ENCODE measurements at places on chromosomes 13 and 19. TPM values are rescaled to one million over a fixed set of nuclear protein-coding genes. Genes with fewer than 3 reads are reported as not detected.

SLC10A2 gene
- total RNA-seq, result not detected

SPIB gene
- total RNA-seq, result 0.33 TPM

TMEM145 gene
- total RNA-seq, result 0.69 TPM

- no peak for DNase-seq
Measured at GRCh38 chr19:39138221-39139211, 12.9 kb downstream of the PAK4 start.

DNA sequence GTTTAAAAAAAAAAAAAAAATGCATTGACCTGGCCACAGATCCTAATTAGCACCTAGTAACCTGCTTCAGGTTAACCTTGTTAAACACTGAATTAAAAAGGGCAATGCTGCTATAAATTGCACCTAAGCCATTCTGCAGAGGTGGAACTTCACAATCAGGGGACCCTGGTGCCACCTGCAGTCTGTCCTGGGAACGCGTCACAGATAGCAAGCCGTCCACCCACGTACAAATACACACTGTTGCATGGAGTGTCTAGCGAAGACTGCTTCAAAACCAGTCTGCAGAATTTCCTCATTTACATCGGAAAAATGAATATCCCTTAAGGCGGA lies 169.3 kb downstream of the COL4A1 start:
- DNase-seq, result peak; percentile 60

- DNase-seq, result no peak
Measured at GRCh38 chr13:79782541-79783205, 301.7 kb downstream of the NDFIP2 start.

GRCh38 chr13:112325920-112326645 lies 50.1 kb upstream of the SPACA7 start:
- no peak for DNase-seq

MBD3 gene
- total RNA-seq, result 68.9 TPM

GRCh38 chr19:45424191-45425058 lies 708 bp upstream of the ERCC1 start:
- DNase-seq, result peak; percentile 68

- no peak for DNase-seq
Measured at GRCh38 chr19:8511573-8512101, 2.3 kb downstream of the ZNF414 start.

SMARCA4 gene
- 102 TPM for total RNA-seq

DNA sequence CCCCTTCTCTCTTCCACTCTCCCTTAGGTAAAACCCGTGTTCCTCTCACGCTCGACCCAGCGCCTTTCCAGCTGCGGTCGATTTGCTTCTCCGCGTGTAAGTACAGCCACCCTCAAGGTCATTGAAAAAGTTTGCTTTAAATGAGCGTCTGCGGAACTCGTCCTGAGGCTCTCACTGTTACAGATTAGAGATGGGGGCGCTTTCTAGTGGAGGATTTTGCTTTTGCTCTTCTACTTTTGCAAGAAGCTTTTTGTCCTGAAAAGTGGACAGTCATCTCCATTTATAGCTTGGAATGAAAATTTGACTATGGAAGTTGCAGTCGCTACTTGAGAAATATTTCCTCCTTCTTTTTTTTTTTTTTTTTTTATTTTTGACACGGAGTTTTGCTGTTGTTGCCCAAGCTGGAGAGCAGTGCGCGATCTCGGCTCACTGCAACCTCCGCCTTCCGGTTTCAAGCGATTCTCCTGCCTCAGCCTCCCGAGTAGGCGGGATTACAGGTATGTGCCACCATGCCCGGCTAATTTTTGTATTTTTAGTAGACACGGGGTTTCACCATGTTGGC lies 595 bp upstream of the RAB20 start:
- peak; percentile 56 for DNase-seq

SRRM5 gene
- total RNA-seq, result 0.37 TPM

PEX11G gene
- 1.1 TPM for total RNA-seq

COL5A3 gene
- 0.77 TPM for total RNA-seq

OLFM4 gene
- total RNA-seq, result not detected

LRFN3 gene
- 8.3 TPM for total RNA-seq

DNA sequence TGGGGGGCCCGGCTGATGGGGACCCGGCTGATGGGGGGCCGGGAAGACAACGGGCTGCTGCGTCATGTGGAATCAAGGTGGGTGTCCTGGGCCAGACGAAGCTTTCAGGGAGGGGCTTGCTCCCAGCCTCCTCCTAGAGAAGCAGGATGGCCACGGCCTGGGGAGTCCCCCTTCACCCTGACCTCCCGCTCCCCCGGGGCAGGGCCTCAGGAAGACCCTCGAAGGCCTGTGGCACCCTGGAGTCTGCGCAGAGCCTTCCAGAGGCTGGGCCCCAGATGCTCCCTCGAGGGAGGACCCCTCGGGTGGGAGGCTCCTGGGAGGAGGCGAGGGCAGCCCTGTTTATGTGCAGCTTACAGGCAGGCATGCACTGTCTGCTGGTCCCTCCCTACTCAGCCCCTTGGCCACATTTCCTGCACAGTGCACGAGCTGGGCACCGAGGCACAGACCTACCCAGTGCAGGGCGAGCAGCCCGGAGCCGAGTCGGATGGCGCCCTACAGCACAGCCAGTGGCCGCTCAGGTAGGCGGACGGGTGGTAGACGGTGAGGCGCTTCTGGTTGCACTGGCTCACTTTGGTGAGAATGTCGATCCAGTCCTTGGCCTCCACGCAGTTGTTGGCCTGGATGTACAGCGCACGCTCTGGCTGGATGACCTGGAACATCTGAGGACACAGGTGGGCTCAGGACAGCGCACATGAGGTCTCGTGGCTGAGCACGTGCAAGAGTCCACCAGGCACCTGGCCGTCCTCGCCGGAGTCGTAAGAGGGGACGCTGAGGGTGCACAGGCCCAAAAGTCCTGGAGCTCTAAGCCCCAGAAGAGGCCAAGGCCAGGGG lies 22.4 kb upstream of the C13orf46 start:
- DNase-seq, result no peak

ELF1 gene
- total RNA-seq, result 87.0 TPM

GRCh38 chr19:39133431-39134270 lies 8.1 kb downstream of the PAK4 start:
- no peak for DNase-seq

CYP4F8 gene
- total RNA-seq, result not detected

RB1 gene
- total RNA-seq, result 26.9 TPM

CPAMD8 gene
- 0.11 TPM for total RNA-seq

DNA sequence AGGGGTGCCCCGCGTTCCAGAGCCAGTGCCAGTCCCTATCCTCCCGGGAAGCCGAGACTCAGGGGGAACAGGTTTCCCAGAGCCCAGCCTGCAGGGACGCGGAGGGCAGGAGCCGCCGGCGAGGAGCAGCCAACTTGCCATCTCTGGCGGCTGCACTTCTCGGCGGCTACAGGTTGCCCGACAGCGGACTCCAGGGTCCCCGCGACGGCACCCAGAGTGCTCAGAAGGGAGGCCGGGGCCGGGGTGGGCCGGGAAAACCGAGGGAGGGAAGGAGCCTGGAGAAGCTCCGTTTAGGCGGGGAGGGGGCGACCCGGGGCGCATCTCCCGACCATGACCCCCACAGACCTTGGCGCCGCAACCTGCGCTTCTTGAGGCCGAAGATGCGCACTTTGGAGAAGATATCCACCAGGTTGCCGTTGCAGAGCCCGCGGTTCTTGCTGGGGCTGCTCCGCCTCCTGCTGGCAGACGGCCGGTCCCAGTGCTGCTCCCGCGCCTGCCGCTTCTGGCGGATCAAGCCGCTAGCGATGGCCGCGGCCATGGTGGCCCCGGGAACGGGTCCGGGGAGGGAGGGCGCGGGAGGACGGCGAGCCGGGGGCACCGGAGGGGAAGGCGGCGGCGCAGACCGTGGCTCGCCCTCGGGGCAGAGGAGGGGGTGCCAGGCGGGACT lies 463.8 kb downstream of the ITGBL1 start:
- DNase-seq, result peak; percentile 32

DNA sequence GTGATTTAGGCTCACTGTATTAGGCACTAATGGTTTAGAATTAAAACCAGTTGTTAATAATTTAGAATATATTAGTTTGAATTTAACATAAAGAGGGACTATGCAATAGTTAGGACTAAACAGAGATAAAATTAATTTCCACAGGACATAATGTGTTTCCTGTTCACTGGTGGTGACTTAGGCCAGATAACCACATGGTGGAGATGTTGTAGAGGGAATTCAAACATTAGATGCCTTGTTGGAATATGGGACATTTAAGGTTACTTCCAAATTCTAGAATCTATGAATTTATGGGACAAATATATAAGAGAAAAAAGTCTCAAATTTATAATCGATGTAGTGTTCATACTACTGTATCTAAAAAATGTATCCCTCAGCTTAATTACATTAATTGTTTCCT lies 615.5 kb upstream of the KLHL1 start:
- no peak for DNase-seq

Measured in activated CD4-positive, alpha-beta T cell treated with anti-CD3 and anti-CD28 coated beads for 36 hours (primary cell).